Ammon's horn (tissue), 1 donor: ENCODE measurements at places on chromosomes 4 and X.

DNA sequence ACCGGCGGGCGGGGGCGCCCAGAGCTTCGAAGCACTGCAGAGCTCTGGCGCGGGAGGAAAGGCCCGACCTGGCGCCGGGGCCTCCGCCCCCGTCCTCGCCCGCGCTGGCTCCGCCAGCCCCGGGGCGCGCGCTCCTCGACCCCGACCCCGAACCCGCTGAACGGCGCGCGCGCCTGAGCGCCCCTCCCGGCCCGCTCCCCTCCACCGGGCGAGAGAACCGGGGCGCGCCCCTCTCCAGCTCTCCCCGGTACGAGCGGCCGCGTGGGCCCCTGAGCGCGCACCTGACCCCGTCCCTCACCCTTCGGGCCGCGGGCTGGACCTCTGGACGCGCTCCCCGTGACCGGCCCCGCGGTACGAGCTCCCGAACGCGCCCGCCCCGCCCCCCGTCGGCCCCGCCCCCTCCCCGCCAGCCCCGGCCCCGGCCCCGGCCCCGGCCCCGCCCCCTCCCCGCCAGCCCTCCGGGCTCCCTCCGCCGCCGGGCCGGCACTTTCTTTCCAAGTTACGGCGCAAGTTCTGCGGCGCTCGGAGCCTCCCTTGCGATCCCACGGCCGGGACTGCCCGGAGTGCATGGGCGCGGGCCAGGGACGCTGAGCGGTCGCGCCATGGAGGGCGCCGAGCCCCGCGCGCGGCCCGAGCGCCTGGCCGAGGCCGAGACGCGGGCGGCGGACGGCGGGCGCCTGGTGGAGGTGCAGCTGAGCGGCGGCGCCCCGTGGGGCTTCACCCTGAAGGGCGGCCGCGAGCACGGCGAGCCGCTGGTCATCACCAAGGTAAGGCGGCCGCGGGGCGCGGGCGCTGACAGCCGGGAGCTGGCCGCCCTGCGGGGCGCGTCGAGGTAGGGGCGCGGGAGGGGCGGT is at the start of gene SHROOM2:
Gene SHROOM2, plus strand, starts transcription at position 486 of the 854 bp plus-strand sequence. Its CDS starts 117 bp downstream, at position 603.
- no peak for DNase-seq

DNA sequence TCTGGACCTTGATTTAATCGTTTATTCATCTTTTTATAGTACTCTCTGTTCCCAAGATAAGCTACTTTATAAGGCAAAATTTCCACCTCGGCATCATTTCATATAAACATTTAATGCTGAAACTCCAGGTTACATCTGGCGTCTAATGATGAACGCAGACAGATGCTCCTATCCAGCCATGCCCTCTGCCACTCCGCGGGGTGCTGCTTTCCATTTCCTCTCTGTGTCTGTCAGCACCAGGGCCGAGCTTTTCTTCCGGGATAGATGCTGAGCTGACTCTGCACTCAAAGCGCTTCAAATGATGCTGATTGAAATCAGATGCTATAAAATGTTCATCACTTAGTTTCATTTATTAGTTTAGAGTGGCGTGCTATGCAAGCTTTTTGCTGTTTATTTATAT is 80.5 kb upstream of the HELT start:
- DNase-seq, result no peak

- no peak for DNase-seq
Measured at GRCh38 chr4:64784125-64784524, 374.9 kb upstream of the TECRL start.

DNA sequence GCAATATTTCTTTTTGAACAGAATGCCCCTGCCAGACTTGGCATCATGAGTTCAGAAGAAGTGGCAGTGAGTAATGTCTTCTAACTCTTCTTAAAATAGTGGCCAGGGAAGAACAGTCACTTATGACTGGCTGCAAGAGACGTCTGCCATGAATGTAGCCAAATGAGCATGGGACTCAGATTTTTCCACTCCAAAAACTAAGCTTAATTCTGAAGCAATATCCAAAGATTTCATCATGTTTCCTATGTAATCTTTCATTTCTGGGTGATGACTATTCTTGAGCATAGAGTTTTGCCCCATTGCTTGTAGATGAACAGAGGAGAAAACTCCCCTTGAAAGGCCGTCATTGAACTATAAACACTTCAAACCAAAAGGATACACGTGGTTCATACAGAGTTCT is 11.8 kb downstream of the AMBN start:
- no peak for DNase-seq

- no peak for DNase-seq
Measured at GRCh38 chr4:40448875-40449274, 113.7 kb downstream of the CHRNA9 start.

- DNase-seq, result peak; percentile 82
Measured at GRCh38 chr4:87843936-87844335, 11.2 kb downstream of the MEPE start.

DNA sequence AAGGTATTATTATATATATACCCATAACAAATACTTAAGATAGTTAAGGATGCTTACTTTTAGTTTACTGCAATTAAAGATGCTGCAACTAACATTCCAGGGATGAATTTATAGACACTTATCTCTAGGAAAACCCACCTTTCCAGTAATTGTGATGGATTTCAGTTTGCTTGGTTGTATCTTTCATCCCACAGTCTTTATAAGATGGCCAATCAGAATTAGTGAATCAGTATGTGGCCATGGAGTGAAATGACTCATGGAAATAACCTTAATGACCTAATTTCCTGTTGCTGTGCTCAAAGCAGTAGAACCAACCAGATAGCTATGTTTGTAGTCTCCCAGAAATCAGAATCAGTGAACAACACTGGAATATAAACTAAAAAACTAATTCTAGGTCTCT is 26.4 kb downstream of the MOSPD2 start:
- no peak for DNase-seq

DNA sequence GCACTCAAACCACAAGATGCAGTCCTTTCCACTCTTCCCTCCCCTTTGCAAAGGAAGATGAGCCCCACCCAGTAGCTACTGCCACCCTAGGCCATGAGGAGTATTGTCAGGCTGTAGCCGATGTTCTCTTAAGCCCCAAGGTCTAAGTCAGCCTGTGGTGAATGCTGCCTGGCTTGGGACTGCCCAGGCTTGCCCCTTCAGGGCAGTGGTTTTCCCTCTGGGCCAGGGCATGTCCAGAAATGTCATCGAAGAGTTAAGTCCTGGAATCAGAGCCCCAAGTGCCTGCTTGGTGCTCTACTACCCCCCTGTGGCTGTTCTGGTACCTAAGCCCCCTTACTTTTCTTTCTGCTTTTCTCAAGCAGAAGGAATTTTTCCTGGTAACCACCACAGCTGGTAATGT is 11.8 kb upstream of the PGK1 start:
- DNase-seq, result no peak

DNA sequence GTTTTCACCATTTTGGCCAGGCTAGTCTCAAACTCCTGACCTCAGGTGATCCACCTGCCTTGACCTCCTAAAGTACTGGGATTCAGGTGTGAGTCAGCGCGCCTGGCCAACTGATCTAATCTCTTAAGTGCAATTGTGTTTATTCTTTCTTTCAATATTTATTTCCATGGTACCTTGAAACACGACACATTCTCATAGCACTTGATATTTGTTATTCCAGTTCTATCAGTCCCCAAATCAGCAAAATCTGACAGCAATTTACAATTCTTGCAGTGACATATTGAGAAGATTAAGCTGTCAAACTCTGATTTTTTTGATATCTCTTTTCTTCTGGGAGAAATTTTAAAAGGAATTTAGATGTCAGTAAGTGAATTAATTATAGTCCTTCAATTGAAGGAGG is 218.1 kb upstream of the FAT4 start:
- DNase-seq, result no peak

DNA sequence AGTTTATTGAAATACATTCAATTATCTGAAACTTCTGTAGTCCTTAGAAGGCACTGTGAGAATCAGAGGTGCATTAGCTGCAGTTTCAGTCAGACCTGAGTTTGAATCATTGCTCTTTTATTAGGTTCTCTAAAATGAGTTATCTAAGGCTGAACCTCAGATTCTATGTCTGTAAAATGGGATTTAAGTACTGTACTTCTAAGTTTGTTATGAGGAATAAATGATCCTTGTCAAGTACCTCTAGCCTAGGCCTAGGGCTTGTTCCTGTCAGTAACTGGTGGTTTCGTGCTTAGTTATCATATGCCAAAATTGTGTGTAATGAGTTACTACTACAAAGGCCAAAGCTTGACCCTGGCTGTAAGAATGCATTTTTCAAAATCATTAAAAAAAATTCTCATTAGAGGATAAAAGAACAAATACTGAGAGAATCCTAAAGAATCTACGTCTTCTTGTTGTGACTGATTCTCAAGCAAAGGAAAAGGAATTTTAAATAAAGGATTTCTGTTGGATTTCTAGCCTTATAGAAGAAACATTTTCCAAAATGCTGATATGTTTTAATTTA is 65.8 kb downstream of the SLIT2 start:
- DNase-seq, result peak; percentile 27

DNA sequence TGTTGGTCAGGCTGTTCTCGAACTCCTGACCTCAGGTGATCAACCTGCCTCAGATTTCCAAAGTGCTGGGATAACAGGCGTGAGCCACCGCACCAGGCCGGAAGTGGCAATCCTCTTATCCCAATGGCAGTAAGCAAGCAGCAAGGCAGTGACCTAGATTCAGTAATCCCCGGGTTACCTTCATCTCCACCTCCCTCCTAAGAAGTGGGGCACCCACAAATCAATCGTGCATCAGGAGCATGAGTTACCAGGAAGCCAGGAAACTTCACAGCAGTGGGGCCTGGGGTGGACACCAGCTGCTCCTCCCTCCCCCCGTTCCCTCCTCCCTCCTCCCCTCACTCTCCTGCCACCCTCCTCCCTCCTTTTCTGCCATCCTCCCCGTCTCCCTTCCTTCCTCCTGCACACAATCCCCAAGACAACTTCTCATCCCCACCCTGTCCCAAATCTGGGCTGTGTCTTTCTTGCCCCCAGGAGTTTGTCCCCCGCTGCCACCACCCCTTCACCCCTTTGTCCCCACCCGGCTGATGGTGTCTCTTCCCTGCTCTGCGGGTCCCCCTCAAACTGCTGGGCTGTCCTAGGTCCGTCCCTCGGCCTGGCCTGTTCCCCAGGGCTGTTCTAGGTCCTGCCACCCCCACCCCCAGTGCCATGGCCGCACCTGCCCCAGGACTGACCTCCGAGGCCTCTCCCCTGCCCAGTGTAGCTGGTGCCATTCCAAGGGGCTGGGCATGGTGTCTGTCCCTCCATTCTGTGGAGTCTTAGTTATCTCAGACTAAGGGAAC is 2.2 kb downstream of the PDE6B start:
- no peak for DNase-seq

DNA sequence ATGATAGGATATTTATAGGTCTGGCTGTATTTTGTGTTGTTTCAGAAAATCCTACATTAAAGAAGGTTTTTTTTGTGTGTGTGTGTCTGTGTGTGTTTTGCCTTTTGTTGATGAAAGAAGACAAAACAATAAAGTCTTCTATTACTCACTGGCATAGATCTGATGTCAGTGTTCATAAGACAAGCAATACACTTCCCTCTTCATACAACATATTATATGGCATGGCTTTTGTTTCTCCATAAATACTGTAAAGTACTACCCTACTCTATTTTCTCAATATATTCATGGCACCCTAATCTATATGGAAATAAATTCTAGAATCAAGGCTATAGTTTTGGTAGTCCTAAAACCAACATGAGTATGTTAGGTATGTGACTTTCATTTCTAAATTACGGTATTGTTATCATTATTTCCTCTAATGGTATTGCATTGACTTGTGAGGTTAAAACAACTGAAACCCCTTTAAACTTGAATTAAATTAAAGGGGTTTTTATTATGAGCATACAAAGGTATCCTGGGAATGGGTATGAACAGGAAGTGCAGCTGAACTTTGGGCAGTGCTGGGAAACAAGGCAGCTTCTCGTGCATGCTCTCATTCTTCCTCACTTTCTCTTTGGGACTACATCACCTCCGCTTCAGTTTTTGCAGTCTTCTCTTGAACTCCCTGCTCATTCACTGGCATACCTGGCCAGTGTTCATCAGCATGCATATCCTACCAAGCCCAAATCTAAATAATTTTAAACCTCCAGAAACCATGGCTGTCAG is 70.5 kb upstream of the PRSS48 start:
- no peak for DNase-seq

- no peak for DNase-seq
Measured at GRCh38 chr4:118287711-118288451, 64.9 kb downstream of the PRSS12 start.

DNA sequence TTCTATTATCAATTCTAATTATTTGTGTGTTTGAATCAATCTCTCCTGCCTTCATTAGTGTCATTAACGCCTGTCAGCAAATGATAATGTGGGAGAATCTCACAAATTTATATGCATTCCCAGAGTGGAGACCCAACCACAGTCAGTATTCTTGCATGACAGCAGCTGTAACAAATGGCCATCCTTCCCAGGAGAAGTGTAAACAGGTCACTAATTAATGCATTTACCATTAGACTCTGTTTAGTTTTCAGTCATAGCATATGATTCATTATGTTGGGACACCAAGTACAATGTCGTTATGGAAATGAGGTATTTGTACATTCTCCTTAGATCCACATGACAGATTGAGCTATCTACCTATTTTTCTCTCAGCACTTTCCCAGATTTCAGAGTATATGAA is 50.5 kb downstream of the CT47B1 start:
- DNase-seq, result no peak

GRCh38 chr4:100516225-100516624 is 1.6 kb downstream of the EMCN start:
- no peak for DNase-seq

DNA sequence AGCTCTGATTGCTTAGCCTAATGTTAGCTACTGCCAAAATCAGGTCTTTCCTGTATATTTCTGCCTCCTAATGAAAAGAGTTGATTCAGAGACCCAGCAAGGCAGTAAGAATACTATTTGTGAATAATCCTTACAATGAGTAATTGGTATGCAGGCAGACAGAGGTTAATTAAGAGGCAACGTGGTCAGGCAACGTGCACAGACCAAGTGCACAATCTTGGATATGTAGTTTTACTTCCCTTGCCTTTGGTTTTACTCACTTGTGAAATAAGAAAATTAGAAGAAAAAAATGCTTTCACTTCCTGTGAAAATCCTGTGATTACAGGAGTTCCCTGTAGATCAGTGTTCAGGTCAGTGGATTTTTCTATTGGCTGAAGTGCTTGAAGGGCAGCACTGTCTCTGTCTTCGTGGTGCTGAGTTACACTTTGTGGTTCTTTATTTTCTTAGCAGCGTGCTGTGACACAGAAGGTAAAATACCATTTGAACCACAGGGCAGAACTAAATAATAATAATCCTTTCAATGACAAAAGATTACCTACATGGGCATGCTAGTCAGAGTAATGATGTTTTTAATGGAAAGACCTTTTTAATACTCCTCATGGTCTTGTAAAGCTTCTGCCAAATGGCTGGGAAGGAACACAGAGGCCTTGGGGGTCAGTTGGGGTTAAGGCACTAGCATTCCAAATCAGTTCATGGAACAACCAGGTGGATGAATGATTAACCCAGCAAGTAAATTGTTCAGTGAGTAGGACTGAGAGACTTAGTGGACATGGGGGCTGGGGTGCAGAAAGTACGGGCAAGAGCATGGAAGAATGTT is 430.9 kb downstream of the MAPK10 start:
- no peak for DNase-seq

DNA sequence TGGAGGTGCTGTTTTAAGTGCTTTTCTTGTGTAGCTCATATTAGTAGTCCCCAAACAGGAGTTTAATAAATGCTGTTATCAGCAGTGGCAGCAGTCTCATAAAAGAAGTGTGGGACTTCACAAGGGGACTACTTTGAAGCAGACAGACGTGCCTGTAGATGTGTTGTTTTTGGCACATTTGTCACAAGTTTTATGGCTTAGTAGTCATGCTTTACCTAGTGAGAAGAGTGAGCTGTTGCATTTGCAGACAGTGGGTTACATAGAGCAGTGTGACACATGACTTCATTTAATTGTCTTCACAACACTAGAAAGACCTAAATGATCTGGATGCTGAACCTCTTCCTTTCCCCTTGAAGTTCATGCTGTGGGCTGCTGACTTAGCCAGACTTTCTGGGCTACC is 149.5 kb upstream of the MBNL3 start:
- no peak for DNase-seq
